Neural progenitor cell (in vitro differentiated cells): ENCODE measurements at places on chromosomes 3 and 15. TPM values are rescaled to one million over a fixed set of nuclear protein-coding genes. Genes with fewer than 3 reads are reported as not detected.

The FBXL2 gene
- total RNA-seq, result 13.8 and 18.2 TPM in 2 replicates

The ZNF502 gene
- total RNA-seq, result 3.6 and 5.1 TPM in 2 replicates

The DNAJC19 gene
- total RNA-seq, result 61.5 and 108 TPM in 2 replicates

The CHD2 gene
- 77.6 and 128 TPM in 2 replicates for total RNA-seq

The AADACL2 gene
- total RNA-seq, result not detected in 2 replicates

The CLEC3B gene
- total RNA-seq, result not detected in 2 replicates

The GPR149 gene
- total RNA-seq, result not detected in 2 replicates

The CYP8B1 gene
- not detected in 2 replicates for total RNA-seq
